ENCODE measurements at places on chromosomes 4 and X.

DNA sequence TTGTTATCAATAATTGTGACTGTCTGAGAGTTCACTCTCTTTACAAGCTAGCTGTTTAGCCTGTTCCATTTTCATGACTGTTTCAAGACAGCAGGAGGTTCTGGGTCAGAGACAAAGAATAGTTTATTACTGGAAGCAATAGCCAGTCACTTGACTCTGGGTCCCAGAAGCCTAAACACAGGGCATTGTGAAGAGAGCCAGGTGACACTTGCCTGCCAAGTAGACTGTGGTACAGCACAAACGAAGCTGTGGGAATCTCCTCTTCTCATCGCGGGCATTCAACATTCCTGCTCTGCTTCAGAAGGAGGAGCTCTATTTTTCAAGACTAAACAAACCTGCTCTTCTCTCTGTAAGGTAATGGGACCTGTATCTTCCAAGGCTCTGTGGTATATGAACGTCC is 485.1 kb downstream of the TRIML1 start:
- no peak for DNase-seq

GRCh38 chr4:129581305-129581704 is 485.4 kb downstream of the C4orf33 start:
- no peak for DNase-seq

DNA sequence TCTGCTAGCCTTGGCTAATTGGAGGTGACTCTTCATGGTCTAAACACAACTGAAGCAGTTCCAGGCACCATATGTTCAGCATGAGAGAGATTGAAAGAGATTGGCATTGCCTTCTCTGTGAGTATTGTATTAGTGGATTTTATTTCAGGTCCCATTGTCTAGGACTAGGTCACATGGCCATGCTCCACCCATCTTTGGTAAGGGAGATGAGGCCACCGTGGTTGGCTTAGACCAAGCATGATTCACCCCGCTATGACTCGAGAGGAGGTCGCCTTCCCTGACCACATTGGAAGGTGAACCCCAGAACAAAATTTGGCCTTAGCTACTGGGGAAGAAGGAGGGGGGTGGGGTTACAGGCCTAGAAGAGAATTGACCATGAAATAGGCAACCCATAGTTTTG is 109.9 kb upstream of the BCOR start:
- DNase-seq = peak; percentile 45

DNA sequence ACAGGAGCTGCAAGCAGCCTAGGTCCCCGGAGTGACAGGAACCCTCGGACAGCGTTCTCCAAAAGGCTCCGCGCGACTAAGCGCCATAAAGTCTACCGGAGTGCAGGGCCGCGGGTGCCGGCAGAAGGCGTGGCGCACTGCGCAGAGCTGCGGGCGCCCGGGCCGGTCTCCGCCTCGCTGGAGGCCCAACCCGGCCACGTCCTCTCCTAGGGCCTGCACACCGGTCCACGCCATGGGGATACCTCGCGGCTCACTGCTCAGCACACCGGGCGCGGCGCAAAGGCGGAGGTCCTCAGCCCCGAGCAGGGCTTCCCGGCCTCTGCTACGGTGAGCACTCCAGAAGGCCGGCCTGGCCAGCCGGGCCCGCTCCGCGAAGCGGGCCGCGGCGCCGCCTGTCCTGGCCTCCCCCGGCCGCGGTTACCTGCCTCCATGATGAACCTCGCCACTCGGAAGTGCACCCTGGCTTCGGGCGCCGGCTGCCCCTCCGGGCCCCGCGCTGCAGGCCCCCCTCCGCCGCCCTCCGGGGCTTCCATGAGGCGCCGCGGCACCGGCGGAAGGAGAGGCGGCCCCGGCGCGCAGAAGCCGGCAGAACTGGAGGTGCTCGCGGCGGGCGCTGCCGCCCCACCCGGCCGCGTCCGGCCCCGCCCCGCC is at the start of gene CCNQ:
Gene CCNQ (minus strand): TSS at position 599 of the 651 bp plus-strand sequence. CDS start 66 bp downstream, at position 533.
- DNase-seq = peak; percentile 14

GRCh38 chr4:112421911-112422310 is 94.1 kb downstream of the NEUROG2 start:
- DNase-seq = no peak

Measured in fibroblast of mammary gland (primary cell).